WTC11 (cell line): ENCODE measurements at places on chromosomes 1 and 21. TPM values are rescaled to one million over a fixed set of nuclear protein-coding genes. Genes with fewer than 3 reads are reported as not detected.

The DCST1 gene
- total RNA-seq: 0.15 TPM in 1 of 3 replicates, not detected in the others

- DNase-seq: no peak
Measured at GRCh38 chr21:45440736-45441350, 35.9 kb downstream of the COL18A1 start.

DNA sequence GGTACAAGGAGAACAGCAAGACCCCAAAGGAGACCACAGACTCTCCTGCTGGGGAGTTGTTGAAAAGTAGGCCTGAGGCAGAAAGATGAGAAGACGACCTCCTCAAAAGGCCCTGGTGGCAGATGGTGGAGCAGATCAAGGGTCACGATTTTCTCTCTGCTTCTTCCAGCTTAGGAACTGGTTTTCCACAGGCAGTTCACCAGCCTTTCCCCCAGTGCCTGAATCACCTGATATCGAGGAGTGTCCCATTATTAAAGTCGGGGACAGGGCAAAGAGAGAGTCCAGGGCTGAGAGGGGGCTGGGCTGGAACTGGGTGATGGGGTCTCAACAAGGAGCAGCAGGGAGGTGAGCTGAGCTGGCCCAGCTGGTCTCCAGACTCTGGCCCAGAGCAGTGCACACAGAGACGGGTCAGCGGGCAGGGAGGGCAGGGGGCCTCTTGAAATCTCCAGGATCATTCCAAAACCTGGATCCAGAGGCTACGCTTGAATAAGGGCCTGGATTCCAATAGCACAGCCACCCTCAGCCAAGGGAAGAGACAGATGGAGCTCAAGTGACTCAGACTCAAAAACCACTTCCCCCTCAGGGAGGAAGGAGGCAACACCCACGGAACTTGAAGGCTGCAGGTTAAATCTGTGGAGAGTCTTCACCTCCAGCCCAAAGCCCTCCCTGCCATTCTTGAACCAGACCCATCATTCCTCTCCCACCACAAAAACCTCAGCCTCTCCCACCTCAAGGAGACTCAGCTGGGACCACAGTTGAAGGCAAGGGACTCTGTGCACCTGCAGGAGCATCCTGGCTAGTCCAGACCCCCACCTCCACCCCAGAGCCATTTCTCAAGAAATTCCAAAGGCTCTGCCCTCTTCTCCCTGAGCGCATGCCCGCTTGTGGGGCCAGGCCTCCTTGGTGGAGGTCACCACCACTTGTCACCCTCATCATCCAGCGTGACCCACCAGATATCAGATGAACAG is at the start of gene S100A5:
Gene S100A5, minus strand, starts transcription at position 541 of the 968 bp plus-strand sequence. CDS start 743 bp downstream, outside the sequence.
- no peak for DNase-seq

- no peak for DNase-seq
Measured at GRCh38 chr21:38075833-38076587, 159.8 kb upstream of the KCNJ6 start.

- no peak for DNase-seq
Measured at GRCh38 chr21:40625991-40626390, 221.0 kb downstream of the DSCAM start.

The RPTN gene
- total RNA-seq: not detected in 3 replicates

DNA sequence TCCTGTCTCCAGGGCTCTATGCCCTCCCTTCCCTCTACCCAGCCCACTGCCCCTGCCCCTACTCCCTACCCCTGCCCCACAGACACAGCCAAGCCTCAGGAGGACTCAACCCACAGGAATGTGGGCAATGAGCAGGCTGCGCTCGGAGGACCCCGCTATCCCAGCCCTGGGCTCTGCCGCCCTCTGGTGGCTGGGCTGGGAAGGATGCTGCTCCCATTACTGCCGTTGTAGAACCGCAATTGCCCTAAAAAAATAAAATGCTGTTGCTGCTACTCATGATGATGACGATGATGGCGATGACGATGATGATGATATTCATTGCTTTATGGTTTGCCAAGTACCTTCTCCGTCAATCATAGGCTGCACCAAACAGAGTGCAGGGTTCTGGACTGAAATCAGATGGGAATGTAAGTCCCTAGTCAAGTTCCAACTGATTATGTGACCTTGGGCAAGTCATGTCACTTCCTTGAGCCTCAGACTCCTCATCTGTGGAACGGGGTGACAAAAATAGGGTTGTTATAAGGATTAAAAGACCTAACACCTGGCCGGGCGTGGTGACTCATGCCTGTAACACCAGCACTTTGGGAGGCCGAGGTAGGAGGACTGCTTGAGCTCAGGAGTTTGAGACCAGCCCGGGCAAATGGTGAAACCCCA is 24.6 kb downstream of the ARHGEF19 start:
- DNase-seq: peak; percentile 85

- peak; percentile 42 for DNase-seq
Measured at GRCh38 chr1:73839922-73840321, 358.1 kb downstream of the LRRIQ3 start.

- no peak for DNase-seq
Measured at GRCh38 chr1:243507672-243508302, 251.9 kb downstream of the SDCCAG8 start.

DNA sequence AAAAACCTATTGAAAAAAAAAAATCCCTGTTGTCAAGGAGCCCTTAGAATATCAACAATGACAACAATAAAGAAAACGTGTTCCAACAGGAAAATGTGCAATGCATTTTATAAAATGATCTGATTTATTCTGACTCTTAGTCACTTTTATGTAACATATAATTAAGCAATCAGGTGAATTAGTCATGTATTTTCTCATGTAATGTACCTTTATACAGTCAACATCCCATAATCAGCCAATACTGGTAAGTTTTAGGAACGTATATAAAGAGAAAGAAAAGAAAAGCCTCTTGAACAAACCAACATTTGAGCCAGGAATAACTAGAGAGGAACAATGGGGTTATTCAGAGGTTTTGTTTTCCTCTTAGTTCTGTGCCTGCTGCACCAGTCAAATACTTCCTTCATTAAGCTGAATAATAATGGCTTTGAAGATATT is at the start of gene CLCA4:
Gene CLCA4, plus strand, starts transcription at position 292 of the 435 bp plus-strand sequence. Its CDS starts 42 bp downstream, at position 334.
- DNase-seq: no peak

The ARPC5 gene
- total RNA-seq: 51.7 to 60.9 TPM (median 56.8 TPM) in 3 replicates

The PLA2G2D gene
- not detected in 3 replicates for total RNA-seq

DNA sequence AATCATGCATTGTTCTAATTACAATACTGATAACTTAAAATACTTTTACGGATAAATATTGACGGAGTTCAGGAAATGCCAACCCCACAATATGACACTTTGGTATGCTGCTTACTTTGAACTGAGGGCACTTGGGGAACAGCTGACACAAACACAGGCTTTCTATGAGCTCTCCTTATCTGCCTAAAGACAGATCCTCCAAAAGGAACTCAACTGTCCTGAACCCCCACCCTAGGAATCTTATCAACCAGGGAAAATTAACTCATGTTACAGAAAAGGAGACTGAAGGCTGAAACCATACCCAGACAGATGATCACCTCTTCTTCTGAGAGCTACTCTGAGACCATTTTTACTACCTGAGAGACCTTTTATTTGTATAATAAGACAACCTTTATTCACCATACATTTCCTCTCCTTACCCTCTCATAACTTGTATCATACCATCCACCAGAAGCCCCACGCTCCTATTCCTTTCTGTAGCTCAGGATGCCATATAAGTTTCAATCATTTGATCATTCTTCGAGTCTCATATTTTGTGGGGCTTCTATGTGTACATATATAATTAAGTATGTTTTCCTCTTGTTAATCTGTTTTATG is 239.5 kb downstream of the FAF1 start:
- DNase-seq: no peak

GRCh38 chr1:14265495-14265894 is 333.0 kb upstream of the KAZN start:
- no peak for DNase-seq

DNA sequence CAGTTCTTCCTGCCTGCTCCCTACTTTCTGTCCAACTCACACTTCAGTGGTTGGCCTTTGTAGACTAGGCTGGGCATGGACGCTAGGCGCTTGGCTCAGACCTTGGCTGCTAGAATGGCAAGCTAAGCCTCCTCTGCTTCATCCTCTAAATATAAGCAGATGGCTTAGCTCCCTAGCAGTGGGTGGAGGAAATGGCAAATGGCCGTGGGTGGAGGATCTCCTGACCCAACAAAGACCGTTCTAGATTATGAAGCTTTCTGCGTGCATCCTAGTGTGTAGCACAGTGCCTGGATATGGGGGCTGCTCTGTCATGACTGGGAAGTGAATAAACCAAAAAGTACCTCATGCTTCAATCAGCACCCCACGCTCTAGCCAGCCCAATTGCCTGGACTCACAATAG is 10.4 kb upstream of the ETV3L start:
- DNase-seq: no peak
